Right lung (tissue), 10 donors: ENCODE measurements at places on chromosomes 4 and X. TPM values are rescaled to one million over a fixed set of nuclear protein-coding genes. Genes with fewer than 3 reads are reported as not detected.

GRCh38 chr4:139501117-139501516, 47.2 kb downstream of the RAB33B start:
- no peak for DNase-seq

DNA sequence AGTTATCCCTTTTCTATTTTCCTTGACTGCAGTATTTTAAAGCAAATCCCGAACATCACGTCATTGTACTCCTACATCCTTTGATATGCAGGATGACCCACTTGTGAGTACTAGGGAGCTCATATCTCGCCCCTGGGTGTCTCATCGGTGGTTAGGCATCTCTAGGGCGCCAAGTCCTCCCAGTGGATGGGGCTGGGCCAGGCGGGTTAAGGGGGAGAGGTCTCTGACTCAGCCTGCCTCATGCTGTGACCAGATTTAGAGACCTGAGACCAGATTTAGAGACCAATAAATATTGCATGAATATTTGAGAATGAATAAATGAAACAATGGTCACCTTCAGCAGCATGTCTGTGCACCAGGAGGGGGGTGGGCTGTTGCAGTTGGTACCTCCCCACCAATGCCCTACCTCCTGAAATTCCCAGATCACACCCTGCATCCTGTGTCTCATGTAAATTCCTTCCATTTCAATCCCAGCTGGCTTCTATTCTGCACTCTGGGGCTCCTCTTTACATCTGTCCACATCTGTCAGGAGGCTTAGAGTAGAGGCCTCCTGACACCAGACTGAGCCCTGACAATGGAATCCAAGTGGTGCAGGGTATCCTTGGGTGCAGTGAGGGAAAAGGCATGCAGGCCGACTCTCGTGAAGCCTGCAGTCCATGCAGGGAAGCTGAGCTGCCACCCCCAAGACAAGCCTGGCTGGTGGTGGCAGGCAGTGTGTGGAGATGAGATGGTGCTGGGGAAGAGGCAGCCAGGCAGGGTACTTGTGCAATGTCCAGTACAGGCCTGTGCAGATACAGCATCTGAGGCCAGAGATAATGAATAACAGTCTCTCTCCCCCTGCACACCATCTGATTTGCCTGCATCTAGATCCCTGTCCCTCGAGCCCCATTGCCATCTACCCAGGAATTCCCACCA, 5.2 kb downstream of the APLN start:
- no peak for DNase-seq

- DNase-seq, result no peak
Observed at GRCh38 chr4:48905363-48906015, 1.1 kb downstream of the OCIAD2 start.

Gene VCX2
- polyA plus RNA-seq, result not detected
